ENCODE measurements at places on chromosomes 2 and 18. TPM values are rescaled to one million over a fixed set of nuclear protein-coding genes. Genes with fewer than 3 reads are reported as not detected.

Gene CAPN14
- total RNA-seq = not detected

Gene SNRPD1
- total RNA-seq = 8.2 TPM

Gene KCNG3
- not detected for total RNA-seq

Gene ALPG
- total RNA-seq = not detected

Gene ODC1
- total RNA-seq = 25.8 TPM

Gene NETO1
- 0.51 TPM for total RNA-seq

Gene EEF1B2
- total RNA-seq = 241 TPM

Gene NYAP2
- not detected for total RNA-seq

Gene BCL11A
- 0.38 TPM for total RNA-seq

Gene FSHR
- total RNA-seq = not detected

Gene APLF
- 10.6 TPM for total RNA-seq

Gene ABCG8
- not detected for total RNA-seq

Gene AP1S3
- total RNA-seq = 1.1 TPM

All from subcutaneous adipose tissue (tissue), 4 donors.